ENCODE measurements at places on chromosomes 6 and 20.
A peak's percentile ranks its signal among the peaks of the same experiment; 100 is the strongest.

GRCh38 chr6:74871757-74872156 is 334.1 kb downstream of the COL12A1 start:
- DNase-seq: peak; percentile 13

DNA sequence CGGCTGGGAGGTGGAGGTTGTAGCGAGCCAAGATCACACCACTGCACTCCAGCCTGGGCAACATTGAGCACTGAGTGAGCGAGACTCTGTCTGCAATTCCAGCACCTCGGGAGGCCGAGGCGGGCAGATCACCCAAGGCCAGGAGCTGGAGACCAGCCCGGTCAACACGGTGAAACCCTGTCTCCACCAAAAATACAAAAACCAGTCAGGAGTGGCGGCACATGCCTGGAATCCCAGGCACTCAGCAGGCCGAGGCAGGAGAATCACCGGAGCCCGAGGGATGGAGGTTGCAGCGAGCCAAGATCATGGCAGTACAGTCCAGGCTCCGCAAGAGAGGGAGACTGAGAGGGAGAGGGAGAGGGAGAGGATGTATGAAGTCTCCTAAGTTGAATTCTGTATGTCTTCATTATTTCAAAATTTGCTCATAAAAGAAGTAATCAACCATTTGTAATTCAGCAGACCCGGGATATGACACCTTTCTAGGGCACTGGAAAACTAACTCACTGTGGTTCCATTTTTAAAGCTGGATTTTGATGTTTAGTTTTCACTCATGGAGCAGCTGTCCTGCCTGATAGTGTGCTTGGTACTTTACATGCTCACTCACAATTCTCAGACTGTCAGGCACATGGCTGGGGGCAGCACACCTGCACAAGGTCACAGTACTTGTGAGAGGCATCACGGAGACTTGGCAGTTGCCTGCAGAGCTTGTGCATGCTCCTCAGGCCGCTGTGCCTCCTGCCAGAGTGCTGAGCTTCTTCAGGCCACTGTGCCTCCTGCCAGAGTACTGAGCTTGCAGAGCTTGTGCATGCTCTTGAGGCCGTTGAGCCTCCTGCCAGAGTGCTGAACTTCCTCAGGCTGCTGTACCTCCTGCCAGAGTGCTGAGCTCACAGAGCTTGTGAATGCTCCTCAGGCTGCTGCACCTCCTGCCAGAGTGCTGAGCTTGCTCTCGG is 106.2 kb downstream of the ERMARD start:
- DNase-seq: no peak

DNA sequence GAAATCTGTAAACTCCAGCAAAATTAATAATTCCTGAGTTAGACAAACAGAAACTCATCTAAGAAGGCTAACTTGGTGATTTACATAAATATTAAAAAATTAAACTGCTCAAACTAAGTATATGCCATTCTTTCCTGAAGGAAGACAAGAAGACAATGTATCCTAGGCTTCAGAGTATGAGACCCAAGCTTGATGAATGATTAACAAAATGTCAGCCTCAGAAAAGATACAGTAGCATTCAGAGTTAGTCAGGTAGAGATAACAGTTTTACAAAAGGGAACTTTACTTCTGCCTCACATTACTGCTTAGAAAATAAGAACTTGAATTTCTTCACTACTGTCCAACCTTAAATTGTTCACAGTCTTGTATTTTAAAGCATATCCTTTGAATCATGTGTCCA is 12.0 kb downstream of the CSNK2A1 start:
- no peak for DNase-seq

DNA sequence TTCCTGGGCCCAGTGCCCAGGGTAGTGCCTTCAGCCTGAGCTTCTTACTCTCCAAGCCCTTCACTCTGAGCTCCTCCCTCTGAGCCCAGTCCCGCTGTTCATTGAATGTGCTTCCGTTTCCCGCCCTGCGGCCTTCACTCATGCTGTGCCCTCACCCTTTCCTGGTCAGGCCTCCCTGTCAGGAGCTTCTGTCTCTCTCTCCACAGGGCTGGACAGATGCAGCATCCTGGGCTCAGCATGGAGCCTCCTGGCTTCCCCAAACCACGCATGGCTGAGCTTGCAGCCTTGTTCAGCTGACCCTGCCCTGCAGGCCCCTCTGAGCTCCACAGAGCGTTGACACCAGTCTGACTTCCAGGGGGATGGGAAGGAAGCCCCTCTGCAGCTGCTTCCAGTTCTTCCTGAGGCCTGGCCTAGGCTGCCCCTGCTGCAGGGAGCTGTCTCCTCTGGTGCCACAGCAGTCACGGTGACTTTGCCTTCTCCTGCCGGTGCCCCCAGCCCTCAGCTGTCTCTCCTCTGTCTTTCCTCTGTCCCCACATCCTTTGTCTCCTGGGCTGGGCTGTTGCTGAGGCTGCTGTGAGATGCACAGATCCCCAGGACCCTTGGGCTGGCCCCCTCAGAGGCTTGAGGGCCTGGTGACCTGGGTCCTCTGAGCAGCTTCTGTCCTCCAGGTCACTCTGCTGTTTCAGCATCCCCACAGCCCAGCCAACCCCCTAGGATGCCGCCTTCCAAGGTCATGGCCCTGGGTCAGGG is 7.9 kb upstream of the MYT1 start:
- DNase-seq: no peak

DNA sequence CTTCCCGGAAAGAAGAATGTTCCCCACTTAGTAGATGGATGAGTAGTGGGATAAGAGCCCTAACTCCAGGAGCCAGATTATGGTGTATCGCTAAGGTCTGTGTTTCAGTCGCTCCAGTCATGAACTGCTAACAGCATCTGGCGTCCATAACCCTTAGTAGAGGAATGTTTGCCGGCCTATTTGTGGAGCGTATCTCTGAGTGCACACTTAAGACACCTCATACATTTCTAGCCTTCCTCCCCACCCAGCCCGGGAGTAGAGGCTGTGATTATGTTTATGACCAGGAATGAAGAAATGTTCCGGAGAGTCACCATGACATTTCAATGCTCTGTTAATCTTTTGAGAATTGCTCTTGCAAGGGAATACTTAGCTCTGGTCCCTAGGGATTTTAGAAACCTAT is 251.1 kb upstream of the SOX4 start:
- no peak for DNase-seq

GRCh38 chr6:45987856-45988255 is 27.8 kb downstream of the CLIC5 start:
- no peak for DNase-seq

DNA sequence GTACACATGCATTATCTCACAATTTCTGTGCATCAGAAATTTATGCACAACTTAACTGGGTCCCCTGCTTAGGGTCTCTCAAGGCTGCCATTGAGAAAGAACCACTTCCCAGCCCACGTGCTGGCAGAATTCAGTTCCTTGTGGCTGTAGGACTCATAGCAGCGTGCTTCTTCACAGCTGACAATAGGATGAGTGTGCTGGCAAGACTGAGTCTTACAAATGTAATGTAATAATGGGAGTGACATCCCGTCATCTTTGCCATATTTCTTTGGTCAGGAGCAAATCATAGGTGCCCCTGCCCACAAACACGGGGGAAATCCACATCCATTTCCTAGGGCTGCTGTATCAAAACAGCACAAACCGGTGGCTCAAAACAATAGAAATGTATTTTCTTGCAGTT is 77.4 kb downstream of the FIG4 start:
- peak; percentile 83 for DNase-seq

- DNase-seq: no peak
These were observed 263.1 kb upstream of the ZFP64 start for GRCh38 chr20:52454660-52455059.

- no peak for DNase-seq
These were observed 293.1 kb downstream of the SOX4 start for GRCh38 chr6:21886542-21887151.

GRCh38 chr20:23774081-23774480 is 23.3 kb upstream of the CST1 start:
- peak; percentile 23 for DNase-seq

DNA sequence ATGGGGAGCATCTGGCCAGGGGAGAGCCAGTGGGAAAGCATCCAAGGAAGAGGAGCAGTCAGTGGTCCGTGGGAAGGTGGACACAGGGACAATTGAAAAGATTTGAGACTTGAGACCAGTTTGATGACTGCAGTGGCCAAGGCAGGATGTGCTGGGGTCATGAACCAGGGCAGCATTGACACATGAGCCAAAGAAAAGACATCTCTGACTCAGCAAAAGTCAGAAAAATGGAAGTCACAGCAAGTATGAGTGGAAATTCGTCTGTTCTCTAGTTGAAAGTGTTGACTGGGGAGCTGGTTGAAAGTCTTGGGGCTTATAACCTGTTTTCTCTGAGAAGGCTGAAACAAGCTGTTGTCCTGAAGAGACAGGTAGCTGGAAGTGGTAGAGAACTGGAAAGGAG is 31.3 kb downstream of the RAB22A start:
- DNase-seq: peak; percentile 64

GRCh38 chr20:59805786-59806577 is 127.5 kb downstream of the SYCP2 start:
- DNase-seq: no peak

DNA sequence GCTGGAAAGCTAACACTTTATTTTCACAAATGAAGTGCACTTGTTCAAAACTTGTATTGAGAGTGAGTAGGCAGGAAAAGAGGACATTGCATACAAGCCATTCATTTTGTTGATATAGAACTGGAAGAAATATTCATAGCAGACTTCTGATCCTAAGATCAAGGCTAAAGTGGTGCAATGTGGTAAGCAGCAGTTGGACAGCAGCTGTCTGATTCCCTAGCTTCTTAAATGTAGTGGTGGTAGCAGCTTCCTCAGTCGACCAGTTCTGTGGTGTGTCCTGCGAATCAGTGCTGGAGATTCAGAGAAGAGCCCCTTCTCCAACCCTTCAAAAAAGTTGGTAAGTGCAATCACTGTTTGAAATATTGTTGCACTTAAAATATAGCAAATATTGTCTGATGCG is 281.7 kb upstream of the GJE1 start:
- no peak for DNase-seq

- DNase-seq: no peak
These were observed 10.8 kb downstream of the DYNLRB1 start for GRCh38 chr20:34527016-34527415.

GRCh38 chr6:3455147-3455568 is 1.7 kb downstream of the SLC22A23 start:
- no peak for DNase-seq

- DNase-seq: no peak
These were observed 26.1 kb upstream of the ADTRP start for GRCh38 chr6:11804701-11805100.

DNA sequence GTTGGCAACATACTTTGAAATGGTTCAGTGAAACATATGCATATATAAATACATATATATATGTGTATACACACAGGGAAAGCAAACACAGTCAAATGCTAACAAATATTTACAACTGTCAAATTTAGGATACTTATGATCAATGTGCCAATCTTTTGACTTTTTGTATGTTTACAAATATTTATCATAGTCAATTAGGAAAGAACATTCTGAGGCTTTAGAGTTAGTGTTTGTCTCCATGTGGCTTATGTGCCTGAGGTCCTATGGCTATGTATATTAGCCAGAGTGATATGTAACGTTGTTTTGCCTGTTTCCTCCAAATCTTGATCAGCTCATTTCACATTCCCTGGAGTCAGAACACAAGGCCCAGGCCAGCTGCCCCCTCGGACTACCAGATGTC is 126.5 kb upstream of the MAN1A1 start:
- DNase-seq: no peak

- DNase-seq: no peak
These were observed 668.7 kb upstream of the SLC35B3 start for GRCh38 chr6:9103876-9104521.

DNA sequence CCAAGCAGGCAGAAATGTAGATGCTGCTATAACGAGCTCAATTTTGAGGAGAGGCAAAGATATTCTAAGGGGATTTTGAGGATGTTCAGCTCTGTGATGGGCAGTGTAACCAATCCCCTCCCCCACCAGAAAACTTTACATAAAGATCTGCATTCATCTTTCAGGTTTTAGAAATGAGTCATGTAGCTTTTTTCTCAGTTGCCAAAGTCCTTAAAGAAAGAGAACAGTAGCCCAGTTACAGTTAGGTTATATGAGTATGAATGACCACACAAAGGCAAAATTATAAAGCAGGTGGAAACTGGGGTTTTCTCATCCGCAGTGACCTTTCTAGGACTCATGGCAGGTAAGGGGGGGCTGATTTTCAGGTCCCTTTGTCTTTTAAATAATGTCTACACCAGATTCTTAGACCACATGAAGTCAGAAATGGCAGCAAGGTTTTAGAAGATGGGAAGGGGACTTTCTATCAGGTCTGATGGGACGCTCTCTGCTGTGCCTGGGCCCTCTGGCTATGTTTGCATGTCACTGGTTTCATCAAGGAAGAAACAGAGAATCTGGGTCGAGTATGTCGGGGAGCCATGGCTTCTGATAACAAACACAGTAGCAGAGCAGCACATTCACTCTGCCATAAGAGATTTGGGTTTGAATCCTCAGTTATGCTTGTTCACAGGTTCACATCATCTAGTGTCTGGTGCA is 94.7 kb downstream of the CLIC5 start:
- DNase-seq: peak; percentile 8

GRCh38 chr20:19543101-19543500 is 215.0 kb upstream of the RIN2 start:
- DNase-seq: no peak

DNA sequence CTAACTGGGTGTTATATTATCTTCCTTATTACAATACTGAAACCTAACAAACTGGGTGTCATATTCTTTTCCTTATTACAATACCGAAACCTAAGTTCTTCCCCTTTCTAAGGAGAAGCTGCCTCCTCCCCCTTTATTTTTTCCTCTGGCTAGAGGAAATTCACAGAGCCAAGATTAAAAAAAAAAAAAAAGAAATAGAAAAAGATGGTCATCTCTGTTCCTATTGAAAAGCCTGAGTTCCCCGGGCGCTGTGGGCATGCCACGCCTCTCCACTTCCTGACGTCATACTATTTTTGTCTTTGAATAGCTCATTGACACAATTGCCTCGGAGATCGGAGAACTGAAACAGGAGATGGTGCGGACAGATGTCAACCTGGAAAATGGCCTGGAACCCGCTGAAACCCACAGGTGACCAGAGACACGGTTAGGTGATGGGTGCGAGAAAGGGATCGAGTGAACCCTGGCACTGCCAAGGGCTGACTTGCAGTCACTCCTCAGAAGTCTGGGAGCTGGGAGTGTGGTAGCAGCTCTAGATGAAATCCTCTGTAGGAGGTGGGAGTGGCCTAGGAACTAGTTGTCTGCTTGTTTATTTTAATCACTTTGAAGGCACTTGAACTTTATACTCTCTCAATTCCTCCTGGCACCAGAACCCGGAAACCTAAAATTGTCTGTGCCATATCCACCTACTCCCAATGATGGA is 82.2 kb upstream of the NAA20 start:
- no peak for DNase-seq

DNA sequence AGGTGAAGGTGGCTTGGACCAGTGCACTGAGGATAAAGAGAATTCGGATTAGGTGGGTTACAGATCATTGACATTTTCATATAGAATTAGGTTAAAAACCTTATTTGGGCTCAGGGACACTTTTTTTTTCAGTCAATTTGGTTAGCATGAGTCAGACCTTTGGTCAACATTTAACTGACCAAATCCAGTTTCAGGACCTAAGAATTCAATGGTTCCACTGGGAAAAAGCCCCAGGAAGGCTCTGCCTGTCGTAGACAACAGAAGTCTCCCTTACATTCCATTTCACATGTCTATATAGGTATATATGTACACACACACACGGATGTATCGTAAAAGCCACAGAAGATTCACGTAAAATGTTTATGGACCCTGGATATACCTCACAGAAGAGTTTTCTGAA is 184.2 kb upstream of the RREB1 start:
- DNase-seq: no peak

- DNase-seq: no peak
These were observed 29.7 kb downstream of the FYN start for GRCh38 chr6:111843347-111844147.

Measured in ELR (cell line).